Effector CD4-positive, alpha-beta T cell (primary cell): ENCODE measurements at places on chromosomes 7 and 10.

DNA sequence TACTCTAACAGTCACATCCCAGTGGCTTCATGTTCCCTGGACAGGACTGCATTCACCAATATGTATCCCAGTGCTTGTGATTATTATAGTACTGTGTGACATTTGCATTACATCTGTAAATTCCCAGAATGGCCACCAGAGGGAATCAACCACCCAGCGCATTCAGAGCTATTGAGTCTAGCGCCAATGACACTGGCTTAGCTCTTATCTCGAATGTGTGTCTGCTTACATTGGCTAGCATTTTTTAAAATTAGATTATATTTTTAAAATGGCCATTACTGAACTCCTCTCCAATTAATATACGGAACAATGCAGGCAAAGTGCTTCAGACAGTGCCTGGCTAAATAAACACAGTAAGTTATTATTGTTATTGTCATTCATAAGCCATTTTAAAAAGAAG lies 36.3 kb downstream of the TRIL start:
- DNase-seq: peak; percentile 5

GRCh38 chr10:71216751-71217265 lies 4.4 kb downstream of the UNC5B start:
- DNase-seq: no peak

DNA sequence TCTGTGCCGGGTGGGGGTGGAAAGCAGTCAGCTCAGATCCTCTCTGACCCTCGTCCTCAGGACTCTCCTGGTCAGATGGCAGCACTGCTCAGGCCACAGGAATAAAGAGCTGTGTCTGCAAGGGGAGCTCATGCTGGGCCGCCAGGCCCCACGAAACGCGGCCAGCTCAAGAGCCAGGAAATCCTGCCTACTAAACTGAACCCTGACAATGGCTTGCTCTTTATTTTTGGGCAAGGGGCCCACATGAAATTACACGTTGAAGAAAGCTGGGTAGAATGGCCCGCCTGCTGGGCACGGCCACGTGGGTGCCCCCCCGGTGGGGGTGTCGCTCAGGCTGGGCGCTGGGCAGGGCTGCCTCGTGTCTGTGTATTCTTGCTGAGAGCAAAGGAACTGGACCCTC lies 103.0 kb downstream of the ITIH5 start:
- DNase-seq: no peak

DNA sequence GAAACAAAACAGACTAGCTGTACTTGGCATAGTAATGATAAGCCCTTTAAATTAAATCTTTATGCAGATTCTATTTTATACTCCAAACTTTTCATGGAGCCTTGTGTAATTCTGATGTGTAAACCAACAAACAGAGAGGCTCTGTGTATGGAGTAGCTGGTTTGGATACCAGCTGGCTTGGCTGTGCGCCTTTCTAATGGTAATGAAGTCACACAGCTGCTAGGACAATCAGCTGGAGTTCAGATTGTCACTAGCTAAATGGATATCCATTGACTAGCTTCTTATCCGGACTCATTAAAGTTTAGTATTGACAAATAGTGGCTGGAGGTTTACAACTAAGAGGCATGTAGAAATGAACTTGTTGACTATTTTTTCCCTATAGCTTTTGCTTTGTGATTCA lies 398.4 kb downstream of the DGKB start:
- no peak for DNase-seq

DNA sequence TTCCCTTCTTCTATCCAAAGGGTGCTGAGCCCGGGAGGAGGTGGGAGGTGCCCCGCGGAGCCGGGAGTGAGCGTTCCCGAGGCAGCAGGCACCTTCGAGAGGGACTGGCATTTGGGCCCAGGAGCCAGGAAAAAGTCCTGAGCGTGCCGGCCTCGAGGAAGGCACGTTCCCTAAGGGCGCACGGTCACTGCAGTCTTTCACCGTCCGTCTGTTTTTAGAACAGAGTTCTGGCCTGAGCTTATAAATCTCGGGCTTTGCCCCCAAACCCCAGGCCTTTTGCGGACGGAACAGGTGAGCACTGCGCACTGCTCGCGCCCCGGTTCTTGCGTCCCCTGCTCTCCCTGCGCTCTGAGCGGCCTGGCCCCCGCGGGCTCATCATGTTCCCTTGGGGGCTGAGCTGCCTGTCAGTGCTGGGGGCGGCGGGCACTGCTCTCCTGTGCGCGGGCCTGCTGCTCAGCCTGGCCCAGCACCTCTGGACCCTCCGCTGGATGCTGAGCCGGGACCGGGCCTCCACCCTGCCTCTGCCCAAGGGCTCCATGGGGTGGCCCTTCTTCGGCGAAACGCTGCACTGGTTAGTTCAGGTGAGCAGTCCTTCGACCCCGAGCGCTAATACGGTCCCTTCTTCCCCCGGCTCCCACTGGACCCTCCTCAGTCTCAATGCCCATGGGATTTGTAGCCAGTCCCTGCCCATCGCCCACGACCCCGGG lies 442 bp downstream of the CYP26C1 start:
- no peak for DNase-seq

DNA sequence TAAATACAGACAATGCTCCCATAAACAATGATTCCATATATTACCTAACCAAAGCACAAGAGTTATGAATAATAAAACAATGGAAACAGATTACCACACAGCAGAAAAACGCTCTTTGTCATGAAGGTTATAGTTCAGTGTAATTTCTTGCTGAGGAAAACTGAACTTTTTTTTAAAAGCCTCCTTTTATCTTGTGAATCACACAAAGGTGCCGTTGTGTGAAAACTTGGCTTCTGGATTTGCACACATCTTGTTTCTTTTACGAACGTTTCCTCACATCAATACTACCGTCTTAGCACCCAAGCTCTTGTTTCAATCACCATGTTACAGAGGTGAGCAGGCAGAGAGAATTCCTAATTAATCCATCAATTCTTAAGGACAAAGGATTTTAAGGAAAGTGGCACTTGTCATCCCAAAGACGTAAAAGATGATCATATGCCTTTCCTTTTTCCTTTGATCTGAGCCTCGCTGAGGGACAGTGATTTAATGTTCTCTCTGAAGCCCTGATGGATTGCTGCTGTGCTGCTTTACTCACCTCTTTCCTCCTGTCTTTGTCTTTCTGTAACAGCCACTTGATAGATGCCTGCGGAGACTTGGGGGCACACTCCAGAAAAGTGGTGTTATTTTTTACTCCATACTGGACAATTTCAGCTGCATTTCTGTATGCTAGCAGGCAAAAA lies 110.1 kb downstream of the CD36 start:
- DNase-seq: no peak

GRCh38 chr10:10361301-10361885 lies 656.3 kb upstream of the CELF2 start:
- no peak for DNase-seq

DNA sequence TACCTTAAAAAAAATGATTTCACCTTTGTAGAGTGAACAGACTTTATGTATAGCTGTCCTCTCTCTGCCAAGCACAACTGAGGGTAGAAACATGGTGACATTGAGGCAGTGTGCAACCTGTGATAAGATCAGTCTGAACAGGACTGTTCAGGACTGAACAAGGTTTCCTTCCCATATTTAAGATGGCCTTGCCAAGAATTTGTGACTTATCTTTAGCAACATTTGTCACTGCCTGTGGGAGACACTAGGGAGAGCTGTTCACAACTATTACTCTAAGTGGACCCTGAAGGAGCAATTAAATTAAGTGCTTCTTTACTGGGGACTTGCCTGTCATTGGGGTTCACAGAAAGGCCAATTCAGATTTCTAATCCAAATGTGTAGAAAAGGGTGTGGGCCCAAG lies 6.7 kb downstream of the OR13A1 start:
- no peak for DNase-seq

GRCh38 chr10:78225594-78225993 lies 191.9 kb downstream of the RPS24 start:
- no peak for DNase-seq

DNA sequence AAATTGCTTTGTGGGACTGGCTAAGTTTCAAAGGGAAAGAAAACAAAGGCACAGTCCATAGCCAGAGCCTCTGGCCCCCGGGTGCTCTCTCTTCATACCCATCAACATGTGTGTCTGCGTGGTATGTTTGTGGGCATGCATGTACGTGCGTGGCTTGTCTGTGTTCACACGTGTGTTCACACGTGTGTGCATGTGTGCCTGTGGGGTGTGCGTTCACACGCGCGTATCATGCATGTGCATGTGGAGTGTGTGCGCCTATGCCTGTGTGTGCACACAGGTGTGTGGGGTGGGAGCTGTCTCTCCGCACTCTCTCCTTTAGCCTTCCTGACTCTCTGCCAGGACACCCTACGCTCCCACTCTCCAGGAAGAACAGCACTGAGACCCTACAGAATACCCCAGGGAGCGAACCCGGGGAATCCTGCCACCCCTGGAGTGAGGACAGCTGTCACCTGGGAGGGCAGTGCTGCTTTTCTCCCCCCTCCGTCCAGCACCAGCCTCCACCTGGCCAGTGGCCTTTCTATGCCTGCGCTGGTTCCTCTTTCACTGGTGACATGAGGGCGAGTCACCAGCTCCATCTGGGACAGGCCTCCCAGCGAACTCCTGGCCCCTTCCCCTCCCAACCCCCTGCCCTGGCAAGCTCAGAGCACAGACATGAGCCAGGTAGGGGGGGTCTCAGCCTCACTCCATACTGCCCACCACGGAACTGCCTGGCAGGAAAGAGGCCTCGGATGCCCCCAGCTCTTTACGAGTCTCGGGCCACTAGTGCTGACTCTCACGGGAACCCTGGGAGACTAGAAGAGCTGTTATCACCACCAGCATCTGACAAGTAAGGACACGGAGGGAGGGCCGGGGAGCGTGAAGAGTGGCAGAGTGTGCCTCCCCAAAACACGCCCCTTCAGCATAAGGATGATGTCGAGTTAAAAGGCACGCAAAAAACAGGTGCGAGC lies 16.5 kb downstream of the WDR86 start:
- DNase-seq: no peak

DNA sequence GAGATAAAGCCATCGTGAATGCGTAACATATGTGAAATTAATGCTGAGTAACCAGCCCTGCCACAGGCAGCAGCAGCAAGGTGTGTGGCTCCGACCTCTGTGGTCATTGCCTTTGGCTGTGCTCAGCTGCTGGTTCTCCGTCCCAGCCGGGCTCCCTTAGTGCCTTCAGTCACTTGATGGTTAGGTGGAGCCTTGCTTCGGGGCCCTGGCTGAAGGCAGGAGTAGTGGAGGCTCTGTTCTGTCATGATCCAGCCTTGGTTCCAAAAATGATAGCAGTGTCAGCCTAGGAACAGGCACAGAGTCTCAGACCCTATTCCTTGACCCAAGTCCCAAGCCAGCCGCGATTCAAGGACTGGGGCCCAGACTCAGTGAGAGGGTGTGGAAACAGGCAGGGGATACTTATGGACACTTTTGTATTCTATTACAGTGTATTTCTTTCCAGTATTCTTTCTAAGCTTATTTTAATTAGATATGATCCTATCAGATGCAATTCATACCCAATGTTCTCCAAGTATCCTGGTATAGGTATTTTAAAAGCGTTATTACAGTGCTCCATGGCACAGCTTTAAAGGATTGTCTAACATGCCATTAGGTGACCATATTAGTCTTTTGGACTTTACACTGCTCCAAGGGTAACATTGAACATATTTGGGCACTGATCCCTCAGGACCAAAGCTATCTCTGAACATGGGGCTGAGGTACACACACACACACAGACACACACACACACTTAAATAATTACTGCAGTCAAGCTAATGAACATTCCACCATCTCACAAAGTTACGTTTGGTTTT lies 9.0 kb downstream of the SCART1 start:
- DNase-seq: no peak

GRCh38 chr10:30047924-30048531 lies 11.4 kb downstream of the JCAD start:
- DNase-seq: no peak
